ENCODE measurements at places on chromosomes 3 and 15.
A peak's percentile ranks its signal among the peaks of the same experiment; 100 is the strongest.

- DNase-seq: no peak
Observed at GRCh38 chr3:168156479-168156878, 60.8 kb upstream of the GOLIM4 start.

GRCh38 chr3:58487140-58487886, 4.6 kb upstream of the KCTD6 start:
- no peak for DNase-seq

GRCh38 chr3:36792342-36792741, 28.0 kb upstream of the DCLK3 start:
- peak; percentile 54 for DNase-seq

GRCh38 chr3:71955240-71956068, 170.5 kb upstream of the PROK2 start:
- peak; percentile 65 for DNase-seq

DNA sequence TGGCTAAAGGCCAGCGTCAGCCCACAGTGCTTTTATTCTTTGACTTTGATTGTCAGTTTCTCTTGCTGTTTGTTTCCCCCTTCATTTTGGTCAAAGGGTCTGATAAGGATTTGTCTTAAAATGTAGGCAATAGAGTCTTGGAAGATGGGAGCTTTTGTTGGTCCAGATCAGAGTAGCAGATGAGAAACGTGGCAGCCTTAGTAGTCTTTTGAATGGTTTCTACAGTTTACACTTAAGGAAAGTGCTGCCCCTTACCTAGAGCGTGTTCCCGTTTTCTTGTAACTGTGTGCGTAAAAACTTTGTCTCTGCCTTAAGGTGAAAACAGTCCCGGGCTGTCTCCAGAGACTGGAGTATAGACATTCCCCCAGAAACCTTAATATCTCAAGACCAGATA, 630 bp downstream of the LXN start:
- no peak for DNase-seq

GRCh38 chr15:57556040-57556439, 35.7 kb upstream of the MYZAP start:
- no peak for DNase-seq

GRCh38 chr3:126131881-126132750, 48.2 kb upstream of the SLC41A3 start:
- DNase-seq: no peak

GRCh38 chr3:128875556-128876120, 3.8 kb upstream of the ACAD9 start:
- DNase-seq: peak; percentile 55

- DNase-seq: no peak
Observed at GRCh38 chr15:80825361-80826030, 46.3 kb downstream of the CEMIP start.

- no peak for DNase-seq
Observed at GRCh38 chr15:94008104-94009074, 223.0 kb upstream of the MCTP2 start.

DNA sequence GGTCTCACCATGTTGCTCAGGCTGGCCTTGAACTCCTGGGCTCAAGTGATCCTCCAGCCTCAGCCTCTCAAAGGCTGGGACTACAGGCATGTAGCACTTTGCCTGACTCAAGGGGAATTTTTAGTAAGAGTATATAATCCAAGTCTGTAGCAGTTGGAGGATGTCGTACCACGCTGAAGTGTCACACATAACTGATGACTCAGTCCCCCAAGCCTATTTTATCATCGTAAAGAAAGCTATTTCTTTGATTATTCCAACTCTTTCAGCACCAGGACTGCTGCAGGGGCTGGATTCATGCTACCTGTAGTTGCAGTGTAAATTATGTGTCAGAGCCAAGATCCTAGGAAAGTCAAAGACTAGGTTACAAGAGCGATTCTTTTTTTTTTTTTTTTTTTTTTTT, 1.4 kb upstream of the PRKCI start:
- no peak for DNase-seq

- DNase-seq: no peak
Observed at GRCh38 chr3:138043266-138044029, 33.5 kb downstream of the CLDN18 start.

DNA sequence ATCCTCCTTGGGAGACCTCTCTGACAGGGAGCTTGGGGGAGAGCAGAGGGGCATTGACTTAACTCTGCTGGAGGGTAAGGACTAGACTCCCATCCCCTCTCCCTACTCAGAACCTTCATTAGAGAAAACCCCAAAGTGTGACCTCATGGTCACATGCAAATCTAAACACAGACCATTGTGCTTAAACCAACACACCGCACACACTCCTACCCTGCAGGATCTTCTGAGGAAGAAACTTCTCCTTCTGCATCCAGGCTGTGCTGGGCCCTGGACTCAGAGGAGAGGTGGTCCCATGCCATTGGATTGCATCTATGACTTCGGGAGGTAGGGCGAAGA, 805 bp upstream of the PARP16 start:
- DNase-seq: no peak

DNA sequence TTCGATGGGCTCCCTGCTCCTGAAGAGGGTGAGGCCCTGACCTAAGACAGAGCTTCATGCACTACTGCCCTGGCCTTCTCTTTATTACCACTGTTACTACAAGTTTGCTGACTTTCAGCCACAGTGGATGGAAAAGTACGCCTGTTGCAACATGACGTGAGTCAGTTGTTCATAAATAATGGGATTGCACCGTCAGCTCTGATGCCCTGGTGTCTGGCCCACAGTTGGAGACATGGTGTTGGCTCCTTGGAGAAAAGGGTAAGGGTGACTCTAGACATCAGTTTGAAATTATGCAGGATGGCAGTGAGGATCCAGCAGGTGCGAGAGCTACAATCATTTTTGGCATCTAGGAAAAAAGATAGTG, 5.5 kb downstream of the PAQR5 start:
- DNase-seq: no peak

- peak; percentile 55 for DNase-seq
Observed at GRCh38 chr3:135125171-135125801, 330.2 kb downstream of the EPHB1 start.

DNA sequence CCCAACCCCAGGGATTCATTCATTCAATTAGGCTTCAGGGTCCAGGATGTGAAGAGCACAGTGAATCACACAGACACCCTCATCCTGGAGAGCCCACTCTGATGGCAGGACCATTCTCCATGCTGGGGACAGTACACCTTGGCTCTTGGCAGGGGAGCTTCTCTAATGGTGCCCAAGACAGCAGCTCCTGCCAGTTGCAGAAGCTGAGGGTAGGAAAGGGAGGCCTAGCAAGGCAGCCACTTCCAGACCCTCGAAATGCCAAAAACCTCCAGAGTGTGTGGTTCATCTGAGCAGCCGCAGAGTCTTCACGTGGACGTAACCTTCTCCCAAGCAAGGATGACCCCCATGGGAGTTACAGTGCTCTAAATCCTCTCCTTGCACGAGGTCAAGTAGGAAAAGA, 186.2 kb downstream of the XXYLT1 start:
- no peak for DNase-seq

GRCh38 chr15:90829942-90830440, 38.4 kb upstream of the FURIN start:
- DNase-seq: no peak

- DNase-seq: no peak
Observed at GRCh38 chr15:83320404-83320803, 35.9 kb upstream of the BNC1 start.

DNA sequence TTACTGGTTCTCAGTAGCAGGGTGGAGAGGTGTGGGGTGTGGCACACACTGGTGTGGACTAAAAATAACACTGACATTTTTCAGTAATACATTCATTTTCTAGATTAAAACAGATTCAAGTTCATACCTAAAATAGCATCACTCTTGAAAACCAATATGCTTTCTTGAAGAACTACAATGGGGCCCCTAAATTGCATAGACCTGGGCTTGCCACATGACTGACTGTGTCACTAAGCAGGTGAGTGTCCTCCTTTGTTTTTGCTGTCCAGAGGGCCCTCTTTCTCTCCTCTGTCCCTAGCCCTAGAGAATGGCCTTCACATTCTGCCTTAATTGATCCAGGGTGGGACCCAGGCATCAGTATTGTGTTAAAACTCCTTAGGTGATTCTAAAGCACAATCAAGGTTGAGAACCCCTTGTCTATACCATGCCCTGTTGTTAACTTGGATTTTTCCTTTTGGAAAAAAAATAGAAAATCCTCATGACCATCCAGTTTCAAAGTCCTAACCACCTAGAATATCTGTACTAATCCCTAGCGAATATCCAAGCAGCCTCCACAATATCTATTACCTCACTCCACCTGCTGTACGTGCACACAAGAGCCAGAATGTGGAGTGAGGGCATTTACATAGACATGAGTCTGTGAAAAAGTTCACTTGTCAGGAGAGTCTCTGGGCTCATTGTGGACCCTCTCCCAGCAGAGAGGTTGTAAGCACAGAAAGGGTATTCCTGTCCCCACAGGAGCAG, 18.7 kb upstream of the TMEM41A start:
- no peak for DNase-seq

DNA sequence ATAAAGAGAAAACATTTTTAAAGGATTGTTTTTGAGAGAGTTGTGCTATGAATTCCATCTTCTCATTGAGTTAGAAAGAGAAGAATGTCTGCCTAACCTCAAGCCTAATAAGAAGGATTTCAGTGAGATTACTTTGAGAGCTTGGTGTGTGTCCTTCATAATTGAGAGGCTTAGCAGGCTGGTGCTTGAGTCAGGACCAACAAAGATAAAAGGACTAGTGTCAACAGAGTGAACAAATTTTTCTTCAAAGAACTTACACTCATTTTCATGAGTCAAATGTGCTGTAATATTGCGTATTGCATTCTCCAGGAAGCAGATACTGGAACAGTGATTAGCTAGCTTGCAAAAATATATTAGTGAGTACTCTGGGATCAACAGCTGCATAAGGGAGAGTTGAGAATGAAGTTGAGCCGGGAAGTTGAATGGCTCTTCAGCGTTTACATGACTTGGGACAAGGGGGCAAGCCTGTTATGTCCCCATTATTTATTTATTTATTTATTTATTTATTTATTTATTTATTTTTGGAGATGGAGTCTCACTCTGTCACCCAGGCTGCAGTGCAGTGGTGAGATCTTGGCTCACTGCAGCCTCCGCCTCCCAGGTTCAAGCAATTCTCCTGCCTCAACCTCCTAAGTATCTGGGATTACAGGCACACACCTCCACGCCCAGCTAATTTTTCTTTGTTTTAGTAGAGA, 37.5 kb upstream of the SLITRK3 start:
- DNase-seq: no peak

DNA sequence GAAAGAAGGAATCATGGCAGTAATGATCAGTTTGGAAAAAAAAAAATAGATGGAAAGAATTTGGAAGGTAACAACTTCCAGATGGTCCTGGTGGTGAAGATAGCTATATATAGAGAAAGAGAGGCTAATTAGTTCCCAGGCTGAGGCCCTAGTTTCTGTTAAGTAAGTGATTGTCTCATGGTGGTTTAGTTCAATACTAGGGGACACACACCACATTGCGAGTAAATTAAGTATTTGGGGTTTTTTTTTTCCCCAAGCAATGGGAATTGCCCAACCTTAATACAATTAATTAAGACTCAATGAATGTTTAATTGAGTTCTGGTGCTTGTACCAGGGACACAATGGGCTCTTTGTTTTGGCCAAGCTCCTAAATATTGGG, 143.8 kb upstream of the WNT5A start:
- DNase-seq: no peak

GRCh38 chr3:116299646-116300081, 145.6 kb downstream of the LSAMP start:
- no peak for DNase-seq

DNA sequence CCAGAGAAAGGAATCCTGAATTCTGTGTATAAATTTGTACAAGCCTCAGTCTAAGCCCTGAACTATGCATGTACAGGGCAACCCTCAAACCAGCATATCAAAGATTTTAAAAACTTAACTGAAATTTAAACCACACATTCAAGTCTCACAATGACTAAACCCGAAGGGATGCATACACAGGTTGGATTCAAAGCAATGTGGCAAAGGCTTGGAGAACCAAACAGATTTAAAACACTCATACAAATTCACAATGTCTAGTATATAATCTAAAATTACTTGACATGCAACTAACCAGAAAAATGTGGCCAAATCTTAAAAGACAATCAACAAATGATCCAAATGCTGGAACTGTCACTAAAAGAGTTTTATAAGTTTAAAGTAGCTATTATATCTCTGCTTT, 36.4 kb downstream of the CEP152 start:
- no peak for DNase-seq

- no peak for DNase-seq
Observed at GRCh38 chr3:188698436-188698835, 473.3 kb upstream of the TPRG1 start.

DNA sequence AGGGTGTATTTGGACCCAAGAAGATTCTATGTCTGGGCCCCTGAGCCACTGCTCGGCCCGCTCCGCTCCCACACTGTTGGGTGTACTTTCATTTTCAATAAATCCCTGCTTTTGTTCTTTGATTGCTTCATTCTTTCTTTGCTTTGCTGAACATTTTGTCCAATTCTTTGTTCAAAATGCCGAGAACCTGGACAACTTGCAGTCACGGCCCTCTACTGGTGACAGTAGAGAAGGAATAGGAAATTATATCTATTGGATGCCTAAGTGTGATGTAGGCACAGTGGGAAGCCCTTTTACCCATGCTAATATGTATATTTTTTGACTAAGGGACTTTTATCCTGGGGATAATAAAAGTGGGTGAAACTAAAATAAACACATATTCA, 340.8 kb downstream of the LRRC3B start:
- no peak for DNase-seq

DNA sequence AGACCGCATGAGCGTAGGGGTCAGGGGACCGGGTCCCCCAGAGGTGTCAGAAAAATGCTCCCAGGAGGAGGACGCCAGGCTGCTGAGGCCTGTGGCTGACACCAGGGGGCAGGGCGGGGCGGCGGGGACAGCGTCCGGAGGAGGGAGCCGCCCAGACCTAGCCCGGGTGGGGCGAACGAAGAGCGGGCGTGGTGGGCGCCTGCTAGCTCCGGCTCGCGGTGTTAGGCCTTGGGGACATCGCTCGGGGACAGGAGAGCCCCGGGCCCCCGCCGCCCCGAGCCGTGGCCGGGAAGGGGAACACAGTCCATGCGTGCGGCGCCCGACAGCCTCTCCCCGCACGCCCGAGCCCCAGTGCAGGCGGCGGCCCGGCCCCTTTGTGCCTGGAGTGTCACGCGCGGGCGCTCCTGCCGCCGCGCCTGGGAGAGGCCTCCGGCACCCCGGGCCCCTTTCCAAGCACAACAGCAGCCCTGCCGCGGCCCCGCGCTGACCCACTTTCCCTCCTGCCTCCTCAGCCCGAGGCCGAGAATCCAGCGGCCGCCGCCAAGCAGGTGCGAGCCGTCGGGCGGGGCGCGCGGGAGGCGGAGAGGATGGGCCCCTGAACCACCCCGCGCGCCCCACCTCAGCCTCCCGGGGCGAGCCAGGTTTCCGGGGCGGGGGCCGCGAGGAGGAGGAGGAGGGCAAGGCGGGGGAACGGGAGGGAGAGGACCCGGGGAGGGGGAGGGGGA, 111.0 kb upstream of the KLF13 start:
- DNase-seq: peak; percentile 79

- DNase-seq: no peak
Observed at GRCh38 chr3:150252462-150252861, 155.6 kb upstream of the TSC22D2 start.

DNA sequence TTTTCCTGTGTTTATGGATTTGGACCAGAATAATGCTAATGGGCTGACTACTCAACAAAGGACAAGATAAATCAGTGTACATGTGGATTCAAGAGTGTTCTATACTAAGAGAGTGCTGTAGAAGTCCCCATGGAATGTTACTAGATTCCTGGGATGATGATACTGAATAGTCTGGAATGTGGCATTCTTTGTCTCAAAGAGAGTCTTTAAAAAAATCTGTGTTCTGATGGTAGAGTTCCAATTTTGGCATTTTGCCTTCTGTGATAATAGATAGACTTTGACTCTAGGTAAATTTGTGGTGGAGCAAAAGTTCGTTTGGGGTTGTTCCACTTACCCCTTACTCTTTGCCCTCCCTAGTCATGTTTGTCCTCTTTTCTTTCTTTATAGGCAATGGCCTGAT, 43.7 kb downstream of the NMD3 start:
- DNase-seq: no peak

Measured in endothelial cell (in vitro differentiated cells).